ENCODE measurements at places on chromosomes 12 and 14. TPM values are rescaled to one million over a fixed set of nuclear protein-coding genes. Genes with fewer than 3 reads are reported as not detected.

GRCh38 chr14:104081261-104081835, 4.2 kb upstream of the ASPG start:
- DNase-seq: peak; percentile 41

GRCh38 chr14:81437244-81437643, 37.1 kb upstream of the STON2 start:
- no peak for DNase-seq

- DNase-seq: no peak
These were observed 93.7 kb upstream of the WSCD2 start for GRCh38 chr12:108035372-108035771.

GRCh38 chr14:76337635-76338545, 38.0 kb upstream of the ESRRB start:
- no peak for DNase-seq

- no peak for DNase-seq
These were observed 515.7 kb upstream of the ATXN7L3B start for GRCh38 chr12:74021937-74022336.

DNA sequence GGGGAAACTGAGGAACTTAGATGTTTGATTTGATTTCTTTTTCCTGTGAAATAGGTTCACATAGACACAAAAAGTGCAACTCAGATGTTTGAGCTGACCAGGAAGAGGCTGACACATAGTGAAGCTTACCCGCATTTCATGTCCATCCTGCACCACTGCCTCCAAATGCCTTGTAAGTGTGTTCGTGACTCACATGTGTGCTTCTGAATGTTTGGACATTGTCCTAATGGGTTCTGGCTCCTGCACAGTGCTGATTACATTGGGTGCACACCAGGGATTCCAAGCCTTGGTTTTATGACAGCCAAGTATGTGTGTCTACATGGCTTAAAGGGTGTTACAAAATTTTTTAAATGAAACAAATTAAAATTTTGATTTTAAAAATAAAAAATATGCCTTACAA, 137.4 kb downstream of the DAAM1 start:
- no peak for DNase-seq

- no peak for DNase-seq
These were observed 21.6 kb upstream of the SDR39U1 start for GRCh38 chr14:24463884-24464785.

GRCh38 chr12:7555752-7556151, 52.2 kb upstream of the CD163 start:
- DNase-seq: no peak

DNA sequence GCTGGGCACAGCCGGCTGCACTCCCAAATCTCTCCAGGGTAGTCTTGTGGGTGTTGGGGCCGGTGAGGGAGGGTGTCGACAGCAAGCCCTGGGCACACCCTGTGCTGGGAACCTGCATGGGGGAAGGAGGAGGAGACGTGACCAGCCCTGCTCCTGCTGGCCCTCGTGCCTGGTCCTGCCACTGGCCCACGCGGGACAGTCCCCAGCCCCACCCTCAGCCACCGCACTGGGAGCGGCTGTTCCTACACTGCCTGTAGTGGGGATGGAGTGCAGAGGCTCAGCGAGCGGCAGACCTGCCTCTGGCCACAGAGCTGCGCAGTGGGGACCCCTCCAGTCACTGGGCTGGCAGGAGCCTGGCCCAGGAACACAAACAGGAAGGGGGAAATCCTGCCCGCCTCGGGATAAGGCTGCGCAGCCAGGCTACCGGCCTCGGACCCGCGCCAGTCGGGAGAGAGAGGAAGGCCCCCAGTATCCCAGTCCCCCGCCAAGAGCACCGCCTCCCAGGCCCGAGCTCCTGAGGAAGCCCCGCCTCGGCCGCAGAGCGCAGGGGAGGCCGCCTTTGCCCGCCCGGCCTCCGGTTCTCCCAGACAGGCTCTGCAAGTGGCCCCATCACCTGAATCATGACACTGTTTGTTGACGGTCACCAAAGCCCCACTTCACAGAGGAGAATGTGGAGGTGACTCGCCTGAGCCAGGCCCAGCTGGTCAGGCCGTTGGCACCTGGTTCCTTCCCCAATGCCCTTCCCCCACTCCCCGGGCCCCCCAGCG, 10.6 kb downstream of the AHNAK2 start:
- DNase-seq: peak; percentile 82

DNA sequence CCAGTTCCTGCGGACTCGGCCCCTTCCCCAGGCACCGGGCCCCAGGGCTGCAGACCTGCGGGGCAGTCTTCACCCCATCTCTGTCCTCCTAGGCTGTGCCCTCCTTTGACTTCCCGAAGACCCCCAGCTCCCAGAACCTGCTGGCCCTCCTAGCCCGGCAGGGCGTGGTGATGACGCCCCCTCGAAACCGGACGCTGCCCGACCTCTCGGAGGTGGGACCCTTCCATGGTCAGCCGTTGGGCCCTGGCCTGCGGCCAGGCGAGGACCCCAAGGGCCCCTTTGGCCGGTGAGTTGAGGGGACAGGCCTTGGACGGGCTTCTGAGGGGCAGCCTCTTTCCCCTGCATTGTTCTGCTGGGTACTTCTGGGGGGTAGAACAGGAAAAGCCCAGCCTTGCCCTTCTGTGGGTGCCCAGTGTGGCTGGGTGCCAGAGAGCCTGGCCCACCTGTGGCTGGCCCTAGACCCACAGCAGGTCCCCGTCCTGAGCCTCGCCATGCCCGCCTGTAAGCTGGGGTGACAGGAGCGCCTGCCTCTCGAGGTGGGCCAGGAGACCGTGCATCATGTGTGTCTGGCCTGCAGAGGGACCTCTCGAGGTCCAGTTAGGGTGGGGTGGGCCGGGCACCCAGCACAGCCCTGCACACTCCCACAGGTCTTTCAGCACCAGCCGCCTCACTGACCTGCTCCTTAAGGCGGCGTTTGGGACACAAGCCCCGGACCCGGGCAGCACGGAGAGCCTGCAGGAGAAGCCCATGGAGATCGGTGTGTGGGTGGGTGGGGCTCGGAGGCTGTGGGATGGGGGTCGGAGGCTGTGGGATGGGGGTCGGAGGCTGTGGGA, 12.6 kb upstream of the PUS1 start:
- no peak for DNase-seq

GRCh38 chr14:49853572-49854375, 1.2 kb upstream of the NEMF start:
- DNase-seq: peak; percentile 75

DNA sequence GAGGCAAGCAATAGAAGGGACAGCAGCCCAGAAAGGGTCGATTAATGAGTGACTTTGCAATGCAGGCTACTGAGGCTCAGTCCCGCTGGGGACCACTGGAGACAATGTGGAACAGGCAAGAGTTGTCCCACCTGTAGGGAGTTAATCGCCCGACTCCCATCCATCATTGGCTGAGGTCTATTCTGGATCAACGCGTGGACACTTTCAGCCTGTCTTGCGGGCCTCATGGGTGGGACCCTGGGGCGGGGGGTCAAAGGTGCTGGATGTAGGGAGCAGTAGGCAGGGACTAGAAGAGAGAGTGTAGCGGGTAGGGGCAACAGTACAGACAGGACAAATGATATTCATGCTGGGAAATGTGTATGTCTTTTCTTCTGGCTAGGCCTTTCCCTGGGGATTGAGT, 6.1 kb downstream of the IFI27L2 start:
- DNase-seq: peak; percentile 20

GRCh38 chr12:64616201-64616600, 5.9 kb downstream of the RASSF3 start:
- no peak for DNase-seq

DNA sequence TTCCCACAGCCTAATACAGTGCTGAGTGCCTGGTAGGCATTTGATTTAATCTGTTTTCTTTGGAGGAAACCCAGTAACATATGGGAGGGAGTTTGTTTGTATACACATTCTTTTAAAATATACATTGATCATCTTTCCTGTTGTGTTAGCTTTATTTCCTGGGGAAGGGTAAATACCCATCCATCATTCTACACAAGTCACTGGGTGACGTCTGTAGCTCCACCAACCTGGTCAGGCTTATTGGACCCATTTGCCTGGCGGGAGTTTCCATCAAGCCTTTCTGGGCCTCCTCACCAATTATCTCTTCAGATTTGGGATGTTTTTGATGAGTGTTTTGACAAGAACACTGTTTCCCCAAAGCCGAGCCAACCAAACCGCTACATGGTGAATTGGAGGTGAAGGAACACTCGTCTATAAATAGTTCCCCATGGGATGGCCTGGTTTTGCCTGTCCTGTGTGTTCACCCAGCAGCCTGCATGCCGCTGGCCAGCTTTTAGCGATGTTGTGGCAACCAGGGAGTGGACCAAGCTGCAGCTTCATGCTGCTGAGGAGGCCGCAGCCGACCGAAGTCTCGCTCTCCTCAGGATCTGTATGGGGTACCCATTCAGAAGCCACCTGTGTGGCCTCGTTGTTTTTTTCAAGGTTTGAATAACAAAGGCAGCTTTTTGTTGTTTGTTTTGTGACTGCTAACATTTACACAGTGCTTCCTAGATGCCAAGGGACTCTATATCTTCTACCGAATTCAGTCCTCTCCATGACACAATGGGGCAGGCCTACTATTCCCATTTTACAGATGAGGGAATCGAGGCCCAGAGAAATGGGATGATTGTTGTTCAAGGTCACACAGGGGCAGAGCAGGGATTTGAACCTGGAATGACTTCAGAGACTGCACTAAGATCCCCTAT, 22.6 kb downstream of the PLXNC1 start:
- no peak for DNase-seq

DNA sequence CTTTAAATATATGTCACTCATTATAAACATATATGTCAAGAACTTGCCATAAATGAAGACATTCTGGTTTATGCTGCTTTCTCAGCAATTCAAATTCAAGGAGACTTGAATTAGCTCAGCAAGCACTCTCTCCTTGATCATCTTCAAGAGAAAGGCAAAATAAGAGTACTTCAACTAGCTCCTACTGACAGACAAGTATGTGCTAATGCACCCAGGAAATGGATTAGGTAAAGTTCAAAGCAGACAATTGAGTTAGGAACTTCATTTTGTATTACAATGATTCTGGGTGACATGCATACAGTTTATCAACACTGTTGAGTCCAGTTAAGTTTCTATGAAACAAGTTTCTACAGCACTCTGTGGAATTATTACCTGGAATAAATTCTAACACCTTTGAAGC, 455.9 kb upstream of the USP15 start:
- DNase-seq: no peak

DNA sequence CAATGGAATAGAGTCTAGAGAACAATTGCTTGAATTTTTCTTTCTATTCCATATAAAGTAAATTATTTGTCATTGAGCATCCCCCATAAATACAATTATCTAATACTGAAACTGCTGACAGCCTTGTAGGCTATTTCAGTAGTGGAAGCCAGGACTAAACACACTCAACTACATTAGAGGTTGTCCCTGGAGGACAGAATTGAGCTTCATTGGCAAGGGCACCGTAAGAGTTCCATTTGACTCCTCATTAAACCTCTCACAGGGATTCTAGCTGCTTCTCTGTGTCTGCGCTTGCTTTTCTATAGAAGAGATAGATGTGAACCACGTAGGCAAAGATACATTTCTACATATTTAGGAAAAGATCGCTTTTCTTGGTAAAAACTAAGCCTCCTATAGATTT, 3.5 kb upstream of the PTPRO start:
- no peak for DNase-seq

The KRT73 gene
- total RNA-seq: not detected

The MANSC1 gene
- 38.9 TPM for total RNA-seq

The TMED8 gene
- total RNA-seq: 13.3 TPM

The ACRBP gene
- 2.3 TPM for total RNA-seq

The ASIC1 gene
- 1.6 TPM for total RNA-seq

The MYF5 gene
- not detected for total RNA-seq
